ENCODE measurements at places on chromosomes 7 and 10.

DNA sequence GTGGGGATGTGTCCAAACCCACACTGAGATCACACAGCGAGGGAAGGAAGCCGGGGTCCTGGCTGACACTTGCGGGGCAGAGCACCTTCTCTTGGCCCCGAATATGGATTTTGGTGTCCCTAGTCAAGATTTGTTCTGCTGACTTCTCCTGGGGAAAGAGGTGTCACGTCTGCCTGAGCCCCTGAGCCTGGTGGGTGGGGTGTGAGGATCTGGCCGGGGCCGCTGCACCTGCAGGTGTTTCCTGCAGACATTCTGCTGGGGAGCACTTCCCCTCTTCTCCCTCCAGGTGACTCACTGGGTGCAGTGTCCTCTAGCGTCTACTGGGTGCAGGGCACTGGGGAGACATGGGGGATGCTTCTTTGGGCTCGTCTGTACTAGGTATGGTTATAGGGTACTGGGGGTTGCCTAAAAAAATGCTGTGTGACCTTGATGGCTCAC, 99.2 kb downstream of the GRK5 start:
- peak; percentile 41 for DNase-seq

DNA sequence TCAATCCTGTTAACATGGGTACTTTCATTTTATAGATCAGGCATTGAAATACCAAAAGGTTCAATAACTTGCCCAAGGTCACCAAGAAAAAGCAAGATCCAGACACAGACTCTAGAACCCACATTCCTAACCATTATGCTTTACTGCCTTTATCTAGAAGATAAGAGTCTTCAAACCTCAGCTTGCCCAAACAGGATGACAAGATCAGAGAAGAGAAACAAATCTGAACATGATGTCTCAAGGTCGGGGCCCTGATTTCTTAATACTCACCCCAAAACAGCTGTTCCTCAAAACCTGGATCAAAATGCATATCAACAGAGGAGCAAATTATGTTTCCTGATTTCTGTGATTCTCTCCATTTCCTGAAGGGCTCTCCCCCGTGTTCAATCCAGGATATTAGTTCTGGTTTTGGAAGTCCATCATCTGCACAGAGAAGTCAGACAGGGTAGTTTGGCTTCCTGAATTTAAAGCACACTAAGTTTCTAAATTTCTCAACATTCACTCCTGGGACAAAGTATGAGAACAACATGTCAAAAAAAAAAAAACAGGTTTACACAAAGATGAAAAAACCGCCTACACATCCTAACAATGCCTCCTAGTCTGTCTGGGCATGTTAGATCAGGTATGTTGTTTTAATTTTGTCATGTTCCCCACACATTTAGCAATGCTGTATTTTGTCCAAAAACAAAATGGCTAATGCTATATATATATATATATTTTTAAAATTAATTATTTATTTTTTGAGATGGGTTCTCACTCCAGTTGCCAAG, 16.2 kb downstream of the ZNF786 start:
- DNase-seq: no peak

DNA sequence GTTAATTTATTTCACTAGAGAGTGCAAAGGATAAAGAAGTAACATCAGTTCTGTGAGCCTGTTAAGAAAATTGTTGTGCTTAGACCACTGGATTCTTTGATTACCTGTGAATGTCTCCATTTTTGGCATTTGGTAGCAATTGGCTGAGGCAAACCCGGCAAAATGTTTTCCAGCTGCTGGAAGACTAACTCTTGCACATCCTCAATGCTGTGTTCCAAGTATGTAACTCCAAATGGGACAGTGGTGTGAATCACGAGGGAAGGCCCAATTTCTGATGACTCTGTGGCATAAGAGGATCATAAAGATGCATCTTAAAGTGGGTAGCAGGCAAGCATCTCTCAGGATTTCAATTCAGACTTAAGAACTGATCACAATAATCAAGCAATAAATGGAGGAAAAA, 268.8 kb downstream of the RNLS start:
- DNase-seq: no peak

GRCh38 chr7:119640861-119641260, 632.1 kb upstream of the KCND2 start:
- no peak for DNase-seq

GRCh38 chr10:47207894-47208469, 92.0 kb upstream of the GDF10 start:
- DNase-seq: no peak

- DNase-seq: no peak
These were observed 19.0 kb downstream of the GARS1 start for GRCh38 chr7:30613366-30614325.

DNA sequence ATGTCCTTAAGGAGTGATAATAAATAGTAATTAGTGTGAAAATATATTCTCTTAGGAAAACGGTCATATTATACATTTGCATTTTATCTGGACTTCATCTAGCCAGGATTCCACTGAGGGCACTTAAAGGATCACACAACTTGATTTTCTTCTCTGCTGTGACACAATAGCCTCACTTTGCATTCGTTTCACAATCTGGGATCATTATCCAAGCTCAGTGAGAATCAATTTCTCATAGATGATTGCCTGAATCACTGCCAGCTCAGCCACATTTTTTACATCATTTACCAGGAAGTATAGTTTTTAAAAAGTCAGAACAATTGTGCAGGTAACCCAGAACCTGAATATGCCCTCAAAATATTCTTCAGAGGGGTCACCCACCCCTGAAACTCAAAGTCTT, 68.9 kb downstream of the PTPRZ1 start:
- DNase-seq: no peak

DNA sequence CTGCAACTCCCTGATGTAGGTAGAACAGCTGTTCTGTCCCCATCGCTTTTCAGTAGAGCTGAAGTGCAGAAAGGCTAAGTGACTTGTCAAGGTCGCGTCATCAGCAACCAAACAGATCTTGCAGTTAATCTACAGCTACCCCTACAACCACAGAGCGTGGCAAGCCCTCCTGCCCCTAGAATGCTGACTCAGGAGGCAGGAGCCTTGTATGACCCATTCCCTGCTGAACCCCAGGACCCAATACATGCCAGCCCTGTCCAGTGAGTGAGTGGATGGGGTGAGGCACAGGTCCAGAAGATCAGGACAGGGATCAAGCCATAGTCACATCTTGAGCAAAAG, 26.6 kb upstream of the GJD4 start:
- DNase-seq: no peak

- no peak for DNase-seq
These were observed 567.8 kb downstream of the IPMK start for GRCh38 chr10:57699944-57700343.

GRCh38 chr10:82889728-82890127, 1014.7 kb downstream of the NRG3 start:
- no peak for DNase-seq

- DNase-seq: no peak
These were observed 14.9 kb downstream of the ABLIM1 start for GRCh38 chr10:114643158-114643557.

- DNase-seq: no peak
These were observed 136.3 kb downstream of the KCNMA1 start for GRCh38 chr10:77501152-77501845.

- no peak for DNase-seq
These were observed 153.0 kb downstream of the DOCK4 start for GRCh38 chr7:112052993-112053736.

DNA sequence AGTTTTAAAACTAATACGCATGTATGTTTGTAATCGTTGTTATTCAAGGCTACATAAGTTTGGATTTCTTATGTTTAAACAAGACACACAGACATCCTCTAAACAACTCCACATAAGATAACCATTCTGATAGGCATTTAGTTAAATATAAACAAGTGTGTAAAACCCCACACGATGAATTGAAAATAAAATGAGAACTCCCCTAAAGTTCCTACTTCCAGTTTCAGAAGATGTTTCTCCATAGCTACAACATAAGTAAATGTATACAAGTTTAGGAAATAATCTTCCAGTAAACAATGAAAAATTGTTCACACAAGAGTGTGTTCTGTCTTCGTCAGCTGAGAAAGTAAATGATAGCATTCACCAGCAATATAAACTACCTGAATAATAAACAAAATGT, 246.8 kb downstream of the RNLS start:
- DNase-seq: no peak

DNA sequence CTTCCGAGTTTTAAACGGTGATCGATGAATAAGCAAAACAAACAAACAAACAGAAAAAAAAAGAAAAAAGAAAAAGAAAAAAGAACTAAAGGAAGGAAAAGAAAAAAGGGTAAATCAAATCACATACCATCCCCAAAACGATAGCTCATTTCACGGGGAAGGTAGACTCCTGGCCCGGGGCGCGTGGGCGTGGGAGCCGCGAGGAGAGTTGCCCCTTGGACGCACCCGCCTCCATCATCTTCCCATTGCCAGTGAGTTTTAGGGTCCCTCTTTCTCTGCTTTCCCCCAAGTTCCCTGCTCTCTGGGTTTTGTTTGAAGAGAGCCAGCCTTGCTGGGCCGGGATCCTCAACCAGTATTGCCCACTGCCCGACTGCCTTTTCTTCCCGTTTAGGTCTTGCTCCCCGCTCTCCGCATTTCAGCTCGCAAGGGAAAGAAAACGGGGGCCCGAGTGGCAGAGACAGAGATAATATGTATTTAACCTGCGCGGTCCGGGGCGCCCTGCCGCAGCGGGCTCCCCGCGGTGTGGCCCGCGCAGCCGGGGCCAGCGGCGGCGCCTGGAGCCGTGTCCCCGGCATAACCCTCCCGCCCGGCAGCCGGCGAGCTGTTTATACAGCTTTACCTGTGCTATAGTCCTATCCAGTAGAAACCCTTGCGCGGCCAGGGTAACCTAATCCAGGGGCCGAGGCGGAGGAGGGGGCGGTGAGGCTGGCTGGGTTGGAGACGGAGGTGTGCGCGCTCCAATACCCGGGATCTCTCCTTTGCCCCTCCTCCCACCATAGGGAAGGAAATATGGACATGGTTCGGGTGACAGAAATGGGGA, 5.2 kb upstream of the GATA3 start:
- DNase-seq: no peak

- no peak for DNase-seq
These were observed 27.2 kb downstream of the CDH23 start for GRCh38 chr10:71423901-71424300.

- no peak for DNase-seq
These were observed 109.0 kb downstream of the FZD1 start for GRCh38 chr7:91373111-91373800.

- no peak for DNase-seq
These were observed 23.8 kb downstream of the DIP2C start for GRCh38 chr10:665579-666091.

- DNase-seq: no peak
These were observed 27.4 kb upstream of the LOXL4 start for GRCh38 chr10:98295401-98295811.

GRCh38 chr10:129968853-129969183, 4.7 kb upstream of the EBF3 start:
- no peak for DNase-seq

DNA sequence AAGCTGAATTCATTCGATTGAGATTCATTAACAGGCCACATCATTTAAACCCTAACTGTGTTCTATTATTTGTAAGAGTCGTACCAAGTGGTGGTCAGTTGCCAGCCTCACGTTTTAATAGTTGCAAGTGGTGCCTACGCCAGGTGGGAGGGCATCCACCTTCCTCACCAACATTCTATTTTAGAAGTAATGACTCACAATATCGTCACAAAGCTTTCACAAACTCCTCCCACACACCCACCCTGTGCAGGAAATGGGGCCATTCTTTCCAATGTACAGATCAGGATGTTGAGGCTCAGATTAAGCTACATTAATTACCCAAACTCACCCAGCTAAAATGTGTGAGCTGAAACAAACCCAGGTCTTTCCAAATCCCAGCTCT, 77.3 kb upstream of the SAMD8 start:
- no peak for DNase-seq

DNA sequence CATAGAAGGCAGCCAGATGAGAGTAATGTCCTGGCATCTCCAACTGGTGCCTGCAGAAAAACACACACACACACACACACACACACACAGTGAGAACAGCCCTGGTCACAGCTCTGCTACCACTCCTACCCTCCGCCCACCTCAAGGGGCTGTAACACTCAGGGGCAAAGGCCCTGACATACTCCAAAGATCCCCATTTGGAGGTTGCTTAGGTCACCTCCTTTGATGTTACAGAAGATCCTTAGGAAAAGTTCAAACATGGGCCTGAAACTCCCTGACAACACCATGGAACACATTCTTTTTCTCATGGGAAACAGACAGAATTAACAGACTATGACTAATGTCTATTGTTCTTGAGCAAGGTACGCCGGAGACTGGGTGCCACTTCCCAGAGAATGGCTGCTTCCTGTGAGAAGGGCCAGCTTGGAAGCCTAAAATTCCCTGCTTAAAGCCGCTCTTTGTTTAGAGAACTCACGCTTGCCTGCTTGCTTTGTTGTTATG, 27.7 kb downstream of the DENND11 start:
- no peak for DNase-seq

DNA sequence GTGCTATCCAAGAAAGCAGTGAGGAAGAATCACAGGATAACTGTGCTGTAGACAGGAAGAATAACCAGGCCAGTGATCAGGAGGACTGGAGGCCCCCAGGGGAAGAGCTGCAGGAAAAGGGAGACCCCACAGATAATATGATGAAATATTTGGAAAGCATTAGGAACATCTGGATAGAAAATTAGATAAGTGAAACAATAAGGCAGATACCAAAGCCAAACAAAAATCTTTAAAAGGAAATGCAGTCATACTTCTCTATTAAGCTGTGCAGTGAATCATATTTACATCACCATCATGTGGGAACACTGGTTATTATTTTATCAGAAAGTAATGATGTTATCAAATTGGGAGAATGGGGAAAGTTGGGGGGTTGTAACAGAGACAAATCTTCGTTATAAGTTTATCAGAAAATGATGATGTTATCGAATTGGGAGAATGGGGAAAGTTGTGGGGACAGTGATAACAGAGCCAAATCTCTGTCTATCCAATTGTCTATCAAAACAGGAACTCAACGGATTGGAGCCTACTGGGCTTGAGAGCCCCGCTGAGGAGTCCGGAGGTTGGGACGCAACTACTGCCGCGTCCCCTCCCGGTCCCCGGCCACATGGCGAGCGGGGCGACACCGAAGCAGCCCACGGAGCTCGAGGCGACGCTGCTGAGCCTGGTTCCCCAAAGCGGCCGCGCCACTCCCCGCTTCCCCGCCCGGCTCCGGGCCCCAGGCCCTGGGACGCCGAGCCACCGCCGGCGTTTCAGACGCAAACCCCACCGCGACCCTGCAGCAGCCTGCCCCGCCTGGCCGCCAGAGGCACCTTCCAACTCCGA, 14.0 kb upstream of the RALA start:
- DNase-seq: no peak

DNA sequence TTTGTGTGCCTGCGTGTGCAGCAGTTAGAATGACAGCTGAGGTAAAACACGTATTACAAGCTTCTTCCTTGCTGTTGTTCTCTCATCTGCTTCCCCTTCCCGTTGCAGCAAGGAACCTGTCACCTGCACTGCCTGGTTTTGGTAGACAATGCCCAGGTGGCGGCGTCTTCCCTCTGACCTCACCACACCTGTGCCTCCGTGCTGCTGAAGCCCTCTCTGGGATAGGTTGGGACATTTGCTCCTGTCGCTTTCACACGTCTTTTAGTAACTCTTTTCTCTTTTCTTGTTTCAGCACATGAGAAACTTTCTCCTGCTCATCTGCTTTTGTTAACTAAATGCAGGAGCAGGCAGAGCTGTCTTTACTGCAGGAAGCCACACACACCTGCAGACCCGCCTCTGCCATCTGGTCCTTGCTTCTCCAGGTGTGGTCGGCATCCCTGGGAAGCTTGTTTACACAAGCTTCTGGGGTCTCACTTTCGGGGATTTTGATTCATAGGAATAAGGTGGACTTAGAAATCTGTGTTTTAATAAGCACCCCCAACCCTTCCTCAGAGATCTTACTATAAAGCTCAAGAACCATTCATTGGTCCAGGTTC, 60.7 kb upstream of the EXOC6 start:
- DNase-seq: no peak

GRCh38 chr10:29730458-29730857, 95.7 kb upstream of the SVIL start:
- DNase-seq: no peak

Data from SHP77 (cell line).